ENCODE measurements at places on chromosomes 6 and 20.

DNA sequence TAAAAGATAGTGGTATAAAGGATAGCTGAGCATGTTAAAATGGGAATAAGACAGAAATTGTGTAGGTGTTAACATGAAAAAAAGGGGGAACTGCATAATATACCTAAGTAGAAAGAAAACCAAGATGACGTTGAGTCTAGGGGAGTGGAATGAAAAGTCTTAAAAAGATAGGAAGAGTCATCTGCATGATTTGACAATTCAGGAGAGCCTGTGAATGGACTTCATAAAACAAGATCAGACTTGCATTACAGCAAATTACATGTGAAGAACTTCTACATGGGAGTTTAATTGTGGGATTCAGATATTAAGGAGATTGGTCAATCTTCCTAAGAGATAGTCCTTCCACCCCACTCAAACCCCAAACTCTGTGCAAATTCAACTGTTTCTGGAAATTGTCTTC is 85.5 kb downstream of the WASF1 start:
- no peak for DNase-seq

- DNase-seq, result no peak
These were observed 291.8 kb downstream of the BMP7 start for GRCh38 chr20:56974499-56975250.

GRCh38 chr20:23884136-23884770 is 4.7 kb upstream of the CST5 start:
- no peak for DNase-seq

DNA sequence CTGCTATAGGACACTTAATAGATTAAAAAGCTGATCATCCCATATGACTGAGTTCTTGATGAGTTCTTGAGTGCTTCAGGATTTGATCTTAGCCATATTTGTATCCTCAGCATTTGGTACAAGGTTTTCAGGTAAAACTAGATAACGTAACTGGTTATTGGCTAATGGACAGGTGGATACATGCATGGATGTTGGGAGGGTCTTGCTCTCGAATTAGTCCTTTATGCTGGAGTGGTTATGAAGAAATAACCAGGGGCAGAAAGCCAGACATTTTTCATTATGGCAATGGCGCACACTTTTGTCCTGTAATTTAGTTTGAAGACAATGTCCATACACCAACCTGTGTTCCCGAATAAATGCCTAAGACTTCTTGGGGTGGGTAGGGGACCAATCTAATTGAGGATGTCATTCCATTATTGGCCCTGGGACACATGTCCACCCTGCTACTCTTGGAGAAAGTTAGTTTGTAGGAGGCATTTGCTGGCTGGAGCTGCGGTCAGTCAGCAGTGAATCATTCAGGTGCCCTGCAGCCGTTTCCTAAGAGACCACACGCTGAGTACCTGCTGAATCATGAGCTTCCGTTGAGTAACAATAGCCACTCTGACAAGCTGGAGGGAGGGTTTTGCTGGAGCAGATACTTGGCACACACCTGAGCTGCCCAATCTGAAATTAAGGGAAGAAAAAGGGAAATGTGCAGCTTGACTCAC is 194.4 kb downstream of the FOXA2 start:
- no peak for DNase-seq

- DNase-seq, result no peak
These were observed 189.4 kb upstream of the ARID1B start for GRCh38 chr6:156587751-156588301.

- DNase-seq, result no peak
These were observed 113.9 kb downstream of the GMPR start for GRCh38 chr6:16352258-16352635.

- no peak for DNase-seq
These were observed 32.3 kb upstream of the LY86 start for GRCh38 chr6:6556161-6556737.

DNA sequence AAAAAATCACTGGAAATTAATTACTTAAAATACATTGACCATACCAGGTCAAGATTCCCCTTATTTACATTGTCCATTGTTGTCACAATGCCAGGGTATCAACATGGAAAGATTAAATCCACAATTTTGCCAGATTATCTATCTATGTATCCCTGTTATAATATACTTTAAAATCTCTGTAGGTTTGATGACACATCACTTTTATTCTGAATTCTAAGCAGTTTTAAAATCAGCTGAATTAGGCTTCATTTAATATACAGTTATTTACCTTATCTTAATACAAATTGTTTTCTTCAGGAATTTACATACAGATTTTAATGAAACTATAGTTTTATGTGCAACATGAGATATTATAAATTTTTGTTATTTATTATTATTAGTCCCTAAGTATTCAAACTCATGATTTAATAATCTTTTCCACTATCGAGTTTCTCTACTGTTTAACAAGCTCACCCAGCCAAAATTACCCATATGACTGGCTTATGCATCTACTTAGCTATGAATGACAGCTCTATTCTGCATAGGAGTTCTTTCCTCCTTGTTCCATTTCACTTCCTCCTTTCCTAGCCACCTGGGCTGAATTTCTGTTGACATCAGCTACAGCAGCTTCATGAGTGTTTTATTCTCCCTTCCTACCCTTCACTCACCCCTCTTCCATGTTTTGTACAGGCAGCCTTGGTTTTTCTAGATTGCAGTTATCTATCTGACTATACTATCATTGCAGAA is 654.2 kb upstream of the MAP3K7 start:
- DNase-seq, result no peak

GRCh38 chr6:11486959-11487358 is 50.6 kb upstream of the TMEM170B start:
- no peak for DNase-seq

GRCh38 chr6:55198715-55199114 is 24.4 kb downstream of the HCRTR2 start:
- no peak for DNase-seq

- DNase-seq, result no peak
These were observed 175.7 kb upstream of the AGPAT4 start for GRCh38 chr6:161449521-161449920.

Data from CD4-positive, alpha-beta T cell treated with Interleukin-21 for 1 hour (primary cell).